ENCODE measurements at places on chromosomes 4 and X.

DNA sequence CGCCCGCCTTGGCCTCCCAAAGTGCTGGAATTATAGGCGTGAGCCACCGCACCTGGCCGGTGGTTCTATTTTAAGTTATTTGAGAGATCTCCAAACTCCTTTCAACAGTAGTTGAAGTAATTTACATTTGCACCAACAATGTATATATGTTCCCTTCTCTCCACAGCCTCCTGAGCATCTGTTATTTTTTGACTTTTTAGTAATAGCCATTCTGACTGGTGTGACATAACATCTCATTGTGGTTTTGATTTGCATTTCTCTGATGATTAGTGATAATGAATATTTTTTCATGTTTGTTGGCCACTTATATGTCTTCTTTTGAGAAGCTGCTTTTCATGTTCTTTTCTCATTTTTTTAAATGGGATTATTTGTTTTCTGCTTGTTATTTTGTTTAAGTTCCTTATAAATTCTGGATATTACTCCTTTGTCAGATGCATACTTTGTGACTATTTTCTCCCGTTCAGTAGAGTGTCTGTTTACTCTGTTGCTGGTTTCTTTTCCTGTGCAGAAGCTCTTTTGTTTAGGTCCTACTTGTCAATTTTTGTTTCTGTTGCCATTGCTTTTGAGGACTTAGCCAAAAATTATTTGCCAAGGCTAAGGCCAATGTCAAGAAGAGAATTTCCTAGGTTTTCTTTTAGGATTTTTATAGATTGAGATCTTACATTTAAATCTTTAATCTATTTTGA, 213.2 kb downstream of the ARHGAP24 start:
- DNase-seq = no peak

GRCh38 chr4:28686618-28687017, 1826.0 kb downstream of the STIM2 start:
- no peak for DNase-seq

GRCh38 chr4:145287351-145287750, 107.0 kb upstream of the OTUD4 start:
- DNase-seq = no peak

GRCh38 chr4:17397611-17398010, 114.3 kb downstream of the QDPR start:
- DNase-seq = no peak

- peak; percentile 21 for DNase-seq
These were observed at the start of gene BEX3 for GRCh38 chrX:103376118-103376978. BEX3 (plus strand) TSS chrX:103376538; CDS start chrX:103377522, 984 bp downstream.

GRCh38 chr4:112060212-112060611, 85.0 kb upstream of the FAM241A start:
- no peak for DNase-seq

- no peak for DNase-seq
These were observed 62.8 kb upstream of the NEIL3 start for GRCh38 chr4:177246641-177247584.
